ENCODE measurements at places on chromosomes 1 and 21. TPM values are rescaled to one million over a fixed set of nuclear protein-coding genes. Genes with fewer than 3 reads are reported as not detected.

DNA sequence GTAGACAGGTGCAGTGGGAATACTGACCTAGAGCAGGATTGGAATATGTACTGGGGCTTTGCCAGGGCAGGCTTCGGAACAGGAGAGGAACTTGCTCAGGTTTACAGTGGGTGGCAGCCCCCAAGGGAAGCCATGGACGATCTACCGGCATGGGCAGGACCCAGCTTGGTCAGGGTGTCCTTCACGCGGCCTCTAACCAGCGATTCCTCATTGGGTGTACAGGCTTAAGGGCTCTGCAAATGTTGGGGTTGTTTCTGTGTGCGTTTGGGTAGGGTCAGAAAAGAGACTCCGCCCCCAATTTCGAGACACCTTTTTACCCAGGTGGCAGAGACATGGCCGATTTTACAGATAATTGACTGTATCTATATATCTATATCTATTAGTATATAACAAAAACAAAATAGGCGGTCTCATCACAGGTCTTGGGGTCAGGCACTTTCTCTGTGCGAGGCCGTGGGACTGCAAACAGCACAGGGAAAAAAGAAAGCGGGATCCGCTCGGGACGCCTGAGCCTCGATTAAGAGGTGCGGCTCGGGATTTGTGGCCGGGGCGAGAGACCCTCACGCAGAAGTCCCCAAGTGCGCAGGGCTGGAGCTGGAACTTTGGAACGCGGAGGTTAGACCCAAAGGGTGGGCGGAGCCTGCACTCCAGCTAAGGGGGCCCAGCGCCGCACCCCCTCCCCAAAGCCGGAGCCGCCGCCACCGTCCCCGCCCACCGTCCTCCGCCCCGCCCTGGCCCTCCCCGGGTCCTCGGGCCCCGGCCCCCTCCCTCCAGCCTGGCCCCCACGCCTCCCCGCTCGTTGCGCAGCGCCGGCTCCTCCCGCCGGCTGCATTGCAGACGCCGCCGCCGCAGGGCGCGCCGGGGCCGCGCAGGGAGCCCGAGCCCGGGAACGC, 67.5 kb upstream of the VAMP3 start:
- H3K36me3 ChIP-seq, result no peaks in the 10 kb centered on the region
- DNase-seq, result peak; percentile 84
- no peaks in the 10 kb centered on the region for H3K27me3 ChIP-seq
- H3K4me3 ChIP-seq, result peak overlapping the region; percentile 23
- peaks cover 27% of the 10 kb centered on the region for H3K4me1 ChIP-seq
- H3K27ac ChIP-seq, result peak overlapping the region; percentile 88

DNA sequence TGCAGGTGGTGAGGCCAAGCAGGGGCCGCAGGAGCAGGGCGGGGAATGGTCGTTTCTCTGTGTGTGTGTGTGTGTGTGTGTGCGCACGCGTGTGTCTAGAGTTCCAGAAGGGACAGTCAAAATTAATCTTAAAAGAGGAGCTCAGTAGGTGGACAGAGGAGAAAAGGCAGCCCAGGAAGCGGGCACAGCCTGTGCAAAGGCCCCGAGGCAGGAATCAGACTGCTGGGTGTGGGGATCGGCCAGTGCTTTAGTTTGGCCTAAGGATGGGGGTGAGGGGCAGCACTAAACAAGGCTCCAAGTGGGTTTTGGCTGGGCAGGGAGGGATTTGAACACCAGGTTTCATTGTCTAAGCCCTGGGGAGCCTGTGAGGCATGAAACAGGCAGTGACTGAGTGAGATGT, 21.7 kb downstream of the EPHA8 start:
- no peak for DNase-seq
- H3K4me3 ChIP-seq, result no peak overlapping the region
- no peaks in the 10 kb centered on the region for H3K27me3 ChIP-seq
- no peaks in the 10 kb centered on the region for H3K36me3 ChIP-seq
- H3K4me1 ChIP-seq, result peaks cover 10% of the 10 kb centered on the region

Gene HLX
- total RNA-seq, result 15.3 TPM

- H3K36me3 ChIP-seq, result no peaks in the 10 kb centered on the region
- no peak for DNase-seq
- no peak overlapping the region for H3K27ac ChIP-seq
- no peaks in the 10 kb centered on the region for H3K27me3 ChIP-seq
- H3K4me3 ChIP-seq, result no peak overlapping the region
Measured at GRCh38 chr1:183505454-183506089, 33.3 kb downstream of the SMG7 start.

- H3K27ac ChIP-seq, result peak overlapping the region; percentile 49
- H3K4me1 ChIP-seq, result peaks cover 38% of the 10 kb centered on the region
- no peaks in the 10 kb centered on the region for H3K36me3 ChIP-seq
Measured at GRCh38 chr1:236063919-236064673, 794 bp downstream of the NID1 start.
